ENCODE measurements at places on chromosomes 12 and 14. TPM values are rescaled to one million over a fixed set of nuclear protein-coding genes. Genes with fewer than 3 reads are reported as not detected.

- peaks cover 5% of the 10 kb centered on the region for H3K4me1 ChIP-seq
- no peaks in the 10 kb centered on the region for H3K27me3 ChIP-seq
- H3K4me3 ChIP-seq = no peak within 1 kb of the TSS
- H3K36me3 ChIP-seq = no peaks in the 10 kb centered on the region
- H3K27ac ChIP-seq = no peak within 1 kb of the TSS
- no peak for DNase-seq
Observed at GRCh38 chr12:51323966-51324895, at the start of gene BIN2. TSS of gene BIN2 (minus strand) at chr12:51324174. CDS start at chr12:51324102, 72 bp downstream.

The AHNAK2 gene
- 2.8 TPM for total RNA-seq

DNA sequence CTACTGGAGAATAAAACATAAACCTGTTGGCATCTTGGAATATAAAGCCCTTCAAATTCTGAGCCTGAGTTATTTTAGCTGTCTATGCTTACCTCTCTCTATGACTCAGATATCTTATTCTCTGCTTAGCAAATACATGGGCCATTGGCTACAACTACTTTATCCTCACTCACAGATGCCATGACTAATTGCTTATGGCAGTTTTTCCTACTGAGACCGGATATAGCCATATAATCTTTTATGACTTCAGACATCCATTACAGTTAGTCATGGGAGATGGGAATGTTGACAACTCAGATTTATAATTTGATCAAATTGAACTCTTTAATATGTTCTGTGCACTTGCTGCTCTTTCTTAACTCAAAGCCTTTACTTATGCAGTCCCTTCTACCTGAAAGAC is 502.4 kb upstream of the ATP2B1 start:
- no peaks in the 10 kb centered on the region for H3K27me3 ChIP-seq
- H3K4me1 ChIP-seq = no peaks in the 10 kb centered on the region
- H3K36me3 ChIP-seq = no peaks in the 10 kb centered on the region
- H3K4me3 ChIP-seq = no peak overlapping the region

- H3K27me3 ChIP-seq = no peaks in the 10 kb centered on the region
- H3K4me3 ChIP-seq = no peak overlapping the region
- no peaks in the 10 kb centered on the region for H3K36me3 ChIP-seq
- H3K27ac ChIP-seq = no peak overlapping the region
Observed at GRCh38 chr14:66074537-66074936, 411.6 kb upstream of the CCDC196 start.

The HOXC5 gene
- not detected for total RNA-seq

DNA sequence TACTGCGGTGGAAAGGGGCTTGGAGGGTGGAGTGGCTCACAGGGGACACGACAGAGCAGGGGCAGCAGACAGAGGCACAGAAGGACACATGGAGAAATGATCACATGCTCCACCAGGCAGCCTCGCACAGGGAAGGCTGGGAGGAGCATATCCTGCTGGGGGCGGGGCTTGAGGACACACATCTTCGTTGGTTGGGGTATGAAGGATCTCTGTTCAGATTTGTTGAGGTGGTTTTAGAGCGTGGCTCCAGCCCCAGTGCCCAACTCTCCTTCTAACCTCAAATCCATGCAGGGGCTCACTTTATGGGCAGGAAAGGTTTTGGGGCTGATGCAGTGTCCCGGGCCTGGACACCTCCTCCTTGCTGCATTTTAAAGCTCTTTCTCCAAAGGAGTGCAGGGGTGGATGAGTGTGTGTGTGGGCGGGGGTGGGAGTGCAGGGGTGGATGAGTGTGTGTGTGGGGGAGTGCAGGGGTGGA is 733 bp upstream of the P3H3 start:
- H3K36me3 ChIP-seq = no peaks in the 10 kb centered on the region
- peaks cover 11% of the 10 kb centered on the region for H3K4me1 ChIP-seq
- H3K4me3 ChIP-seq = no peak overlapping the region
- H3K27me3 ChIP-seq = peaks cover 26% of the 10 kb centered on the region

The NOPCHAP1 gene
- 3.2 TPM for total RNA-seq

The PGF gene
- total RNA-seq = 2.2 TPM

DNA sequence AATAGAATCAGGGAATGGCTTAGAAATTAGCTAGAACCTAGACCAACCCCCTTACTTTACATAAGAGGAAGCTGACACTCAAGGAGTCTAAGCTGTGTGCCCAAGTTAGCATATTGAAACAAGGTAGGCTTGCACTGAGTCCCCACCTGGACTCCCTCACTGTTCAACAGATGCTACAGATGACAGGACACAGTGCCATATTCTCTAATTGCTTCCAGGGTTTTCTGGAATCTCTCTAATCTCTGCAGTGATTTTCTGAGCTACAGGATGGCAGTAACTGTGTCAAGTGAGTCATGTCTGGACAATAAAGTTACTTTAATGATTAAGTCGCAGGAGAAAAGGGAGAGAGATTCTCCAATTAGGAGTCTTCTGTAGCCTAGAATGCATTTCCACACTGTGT is 35.8 kb downstream of the AKAP6 start:
- no peaks in the 10 kb centered on the region for H3K36me3 ChIP-seq
- no peak overlapping the region for H3K4me3 ChIP-seq
- DNase-seq = no peak
- peaks cover 10% of the 10 kb centered on the region for H3K4me1 ChIP-seq
- H3K27ac ChIP-seq = no peak overlapping the region

- H3K27ac ChIP-seq = no peak overlapping the region
- H3K4me1 ChIP-seq = no peaks in the 10 kb centered on the region
- H3K27me3 ChIP-seq = no peaks in the 10 kb centered on the region
- no peak overlapping the region for H3K4me3 ChIP-seq
Observed at GRCh38 chr12:87779016-87779415, 250.2 kb downstream of the C12orf50 start.

GRCh38 chr14:76811561-76811960 is 1.1 kb downstream of the ANGEL1 start:
- H3K36me3 ChIP-seq = no peaks in the 10 kb centered on the region
- peaks cover 16% of the 10 kb centered on the region for H3K4me1 ChIP-seq
- peak overlapping the region; percentile 91 for H3K4me3 ChIP-seq
- H3K27me3 ChIP-seq = no peaks in the 10 kb centered on the region

All from gastrocnemius medialis (tissue), 4 donors.